RWPE2 (cell line): ENCODE measurements at places on chromosomes 3 and 15.

DNA sequence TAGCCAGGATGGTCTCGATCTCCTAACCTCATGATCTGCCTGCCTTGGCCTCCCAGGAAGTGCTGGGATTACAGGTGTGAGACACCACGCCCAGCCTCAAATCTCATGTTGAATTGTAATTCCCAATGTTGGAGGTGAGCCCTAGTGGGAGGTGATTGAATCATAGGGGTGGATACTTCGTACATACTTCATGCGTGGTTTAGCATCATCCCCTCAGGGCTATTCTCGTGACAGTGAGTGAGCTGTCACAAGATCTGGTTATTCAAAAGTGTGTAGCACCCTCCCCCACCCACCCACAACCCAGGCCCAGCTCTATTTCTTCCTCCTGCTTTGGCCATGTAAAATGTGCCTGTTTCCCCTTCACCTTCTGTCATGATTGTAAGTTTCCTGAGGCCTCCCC, 236.9 kb upstream of the IL12A start:
- DNase-seq = no peak

GRCh38 chr3:195162033-195162669, 108.8 kb downstream of the XXYLT1 start:
- no peak for DNase-seq

GRCh38 chr3:118487734-118488133, 546.9 kb downstream of the IGSF11 start:
- DNase-seq = no peak

DNA sequence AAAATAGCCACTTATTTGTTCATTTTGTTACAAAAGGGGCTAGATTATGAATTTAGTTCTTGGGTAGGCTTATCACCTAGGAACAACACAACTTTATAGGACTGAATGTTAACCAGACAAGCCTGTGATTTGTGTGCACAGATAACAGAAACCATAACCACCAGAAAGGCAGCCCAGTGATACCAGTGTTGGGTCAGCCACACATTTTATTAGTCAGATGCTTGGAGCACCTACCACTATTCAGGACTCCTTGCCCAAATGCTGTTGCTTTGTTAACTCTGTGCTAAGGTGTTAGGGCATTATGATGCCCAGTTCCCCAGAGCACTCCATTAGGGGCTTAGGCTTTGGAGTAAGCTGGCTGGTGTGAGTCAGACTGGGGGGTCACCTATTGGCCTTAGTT, 22.5 kb downstream of the PLCL2 start:
- no peak for DNase-seq

DNA sequence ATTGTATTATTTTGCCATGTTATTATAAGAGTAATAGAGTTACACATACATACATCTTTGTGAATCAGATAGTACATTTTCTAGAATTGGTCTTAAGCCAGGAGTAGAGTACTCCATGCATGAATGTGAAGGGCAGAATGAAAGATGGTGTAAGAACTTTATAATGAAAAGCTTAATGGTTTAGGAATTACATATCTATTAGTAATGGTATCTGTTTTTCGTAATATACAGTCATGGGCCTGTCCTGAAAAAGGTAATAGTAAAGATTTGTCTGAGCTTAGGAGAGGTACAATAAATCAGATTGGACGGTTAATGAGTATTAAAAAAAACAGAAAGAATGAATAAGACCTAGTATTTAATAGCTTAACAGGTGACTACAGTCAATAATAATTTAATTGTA, 118.2 kb upstream of the PRTG start:
- no peak for DNase-seq
